Astrocyte of the hippocampus (primary cell): ENCODE measurements at places on chromosomes 1 and 21.

GRCh38 chr1:65079941-65080340 lies 68.1 kb upstream of the AK4 start:
- peak; percentile 15 for DNase-seq

DNA sequence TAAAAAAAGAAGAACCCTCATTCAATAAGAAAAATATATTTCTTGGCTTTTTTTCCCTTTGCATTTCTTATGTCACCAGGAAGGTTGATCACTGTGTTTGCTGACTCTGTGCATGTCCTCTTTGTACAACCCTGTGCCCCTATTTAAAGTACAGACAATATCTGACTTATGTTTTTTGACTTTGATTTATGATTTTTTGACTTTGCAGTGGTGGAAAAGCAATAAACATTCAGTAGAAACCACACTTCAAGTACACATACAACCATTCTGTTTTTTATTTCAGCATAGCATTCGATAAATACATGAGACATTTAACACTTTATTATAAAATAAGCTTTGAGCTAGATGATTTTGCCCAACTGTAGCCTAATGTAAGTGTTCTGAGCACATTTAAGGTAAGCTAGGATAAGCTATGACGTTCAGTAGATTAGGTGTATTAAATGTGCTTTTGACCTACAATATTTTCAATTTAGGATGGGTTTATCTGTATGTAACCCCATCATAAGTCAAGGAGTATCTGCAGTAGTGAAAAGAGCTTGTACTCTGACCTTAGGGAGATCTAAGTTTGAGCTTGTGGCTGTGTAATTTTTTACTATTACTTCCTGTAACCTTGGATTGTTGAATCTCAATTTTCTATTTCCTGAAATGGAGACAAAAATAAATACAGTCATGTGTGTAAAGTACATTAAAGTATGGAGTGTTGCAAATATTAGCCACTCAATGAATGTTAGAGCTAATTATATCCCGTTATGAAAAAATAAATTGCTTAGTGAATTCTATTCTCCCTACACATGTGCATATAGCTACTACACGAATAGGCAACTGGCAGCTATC lies 1.2 kb downstream of the RNASEL start:
- no peak for DNase-seq

DNA sequence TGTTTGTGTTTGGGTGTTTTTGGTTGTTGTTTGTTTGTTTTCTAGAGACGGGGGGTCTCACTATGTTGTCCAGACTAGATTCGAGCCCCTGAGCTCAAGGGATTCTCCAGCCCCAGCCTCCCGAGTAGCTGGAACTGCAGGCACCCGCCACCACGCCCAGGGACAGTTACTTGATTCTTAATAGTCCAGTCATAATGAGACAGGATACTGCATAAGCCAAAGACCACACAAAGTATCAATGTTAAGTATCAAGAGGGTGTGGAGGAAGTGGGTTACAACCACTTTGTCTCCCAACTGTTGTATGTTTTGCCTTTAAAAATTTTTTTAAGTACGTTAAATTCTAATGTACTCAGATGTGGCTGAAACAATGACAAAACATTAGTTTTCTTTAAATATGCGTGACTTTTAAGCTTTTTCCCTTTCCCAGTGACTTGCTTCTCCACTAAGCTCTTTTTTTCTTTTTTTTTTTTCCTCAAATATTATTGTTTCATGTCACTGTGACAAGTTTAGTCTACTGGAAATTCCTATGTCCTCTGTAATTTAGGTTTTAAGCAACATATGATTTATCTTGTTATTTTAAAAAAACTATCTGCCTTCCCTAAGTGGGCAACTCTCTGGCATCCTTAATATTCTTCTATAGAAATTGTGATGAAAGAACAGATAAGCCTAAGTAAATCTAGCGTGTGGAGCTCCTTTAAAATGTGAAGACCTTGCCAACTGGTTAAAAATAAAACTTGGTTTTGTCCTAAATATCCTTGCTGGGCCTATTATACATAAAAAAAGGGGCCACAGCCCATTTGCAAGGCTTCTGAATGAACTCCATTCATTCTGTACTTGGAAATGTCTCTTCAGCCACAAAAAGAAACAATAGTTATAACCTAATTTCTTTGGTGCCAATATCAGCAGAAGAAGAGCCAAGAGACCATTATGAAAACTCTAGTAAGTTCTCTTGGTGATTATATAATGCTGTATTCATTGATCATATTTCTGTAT lies 56.2 kb upstream of the DPH5 start:
- DNase-seq: no peak

DNA sequence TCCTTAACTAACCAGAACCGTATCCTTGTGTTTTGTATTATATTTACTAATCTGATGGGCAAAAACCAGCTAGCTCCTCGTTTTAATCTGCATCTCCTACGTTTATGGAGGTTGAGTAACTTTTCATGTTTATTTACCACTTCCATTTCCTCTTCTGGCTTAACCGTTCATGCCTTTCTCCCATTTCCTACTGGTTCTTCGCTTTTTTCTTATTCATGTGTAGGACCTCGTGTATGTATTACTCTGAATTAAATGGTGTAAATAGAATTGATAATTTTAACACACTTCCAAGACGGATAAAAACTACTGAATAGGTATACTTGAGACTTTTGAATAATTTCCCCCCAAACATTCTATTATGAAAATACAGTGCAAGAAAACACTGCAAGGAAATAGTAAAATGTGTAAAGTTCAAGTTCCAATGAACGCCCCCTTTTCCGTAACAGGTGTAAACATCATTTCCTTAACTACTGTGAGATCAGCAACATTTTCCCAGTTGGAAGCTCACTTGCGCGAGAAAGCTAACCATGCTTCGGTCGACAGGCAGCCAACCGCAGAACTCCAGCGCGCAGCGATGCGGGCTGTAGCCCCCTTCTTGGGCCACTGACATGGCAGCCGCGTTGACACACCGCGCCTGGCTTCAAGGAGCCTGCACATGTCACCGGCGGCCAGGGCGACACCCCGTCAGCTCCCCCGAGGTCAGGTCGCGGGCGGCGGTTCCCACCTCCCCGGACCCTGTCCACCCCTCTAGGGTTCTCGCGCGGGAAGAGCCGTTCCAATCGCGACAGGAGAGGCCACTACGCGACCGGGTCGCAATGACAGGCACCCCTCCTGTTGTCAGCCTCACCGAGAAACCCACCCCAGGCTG lies 816 bp downstream of the EDEM3 start:
- peak; percentile 53 for DNase-seq

- DNase-seq: peak; percentile 74
These were observed 2.8 kb downstream of the ABCG1 start for GRCh38 chr21:42221581-42222345.

GRCh38 chr1:47755101-47755990 lies 241.8 kb downstream of the TRABD2B start:
- no peak for DNase-seq

- peak; percentile 53 for DNase-seq
These were observed 735 bp upstream of the BRINP3 start for GRCh38 chr1:190478149-190479049.

- DNase-seq: peak; percentile 28
These were observed 74.8 kb upstream of the ATP1B1 start for GRCh38 chr1:169031566-169032224.

- no peak for DNase-seq
These were observed 16.6 kb upstream of the DUSP10 start for GRCh38 chr1:221758455-221758854.

DNA sequence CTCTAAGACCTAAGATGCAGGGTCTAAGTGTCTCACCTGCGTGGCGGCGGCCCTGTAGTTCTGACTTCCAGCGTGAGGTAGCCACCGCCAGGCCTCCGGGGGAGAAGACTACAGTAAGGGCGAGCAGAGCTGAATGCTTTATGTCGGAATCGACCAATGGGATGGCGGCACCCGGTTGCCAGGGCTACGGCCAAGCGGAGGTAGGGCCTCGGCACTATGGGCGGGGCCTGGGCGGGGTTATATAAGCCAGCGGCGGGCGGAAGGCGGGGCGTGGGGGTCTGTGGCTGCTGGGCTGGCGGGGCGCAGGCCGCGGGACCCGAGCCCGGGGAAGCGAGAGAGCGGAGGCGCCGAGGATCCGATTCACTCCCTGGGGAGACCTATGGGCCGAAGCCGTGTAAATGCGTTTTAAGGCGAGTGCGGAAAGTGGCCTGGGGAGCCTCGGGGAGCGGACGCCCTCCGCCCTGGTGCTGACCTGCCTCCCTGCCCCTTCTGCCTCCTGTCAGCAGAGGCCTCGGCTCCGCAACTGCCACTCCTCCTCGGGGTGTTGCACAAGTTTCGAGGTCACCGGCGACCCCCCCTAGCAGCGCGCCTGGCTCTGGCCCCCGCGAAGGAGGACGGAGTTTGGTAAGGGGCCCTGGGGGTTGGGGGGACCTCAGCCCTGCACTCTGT lies at the start of gene AZIN2:
Gene AZIN2, plus strand, starts transcription at position 269 of the 669 bp plus-strand sequence. CDS start 1,097 bp downstream, outside the sequence.
- DNase-seq: peak; percentile 98

- peak; percentile 77 for DNase-seq
These were observed 41.0 kb upstream of the DR1 start for GRCh38 chr1:93304716-93305138.

- DNase-seq: no peak
These were observed 197.9 kb upstream of the SGIP1 start for GRCh38 chr1:66335859-66336640.

DNA sequence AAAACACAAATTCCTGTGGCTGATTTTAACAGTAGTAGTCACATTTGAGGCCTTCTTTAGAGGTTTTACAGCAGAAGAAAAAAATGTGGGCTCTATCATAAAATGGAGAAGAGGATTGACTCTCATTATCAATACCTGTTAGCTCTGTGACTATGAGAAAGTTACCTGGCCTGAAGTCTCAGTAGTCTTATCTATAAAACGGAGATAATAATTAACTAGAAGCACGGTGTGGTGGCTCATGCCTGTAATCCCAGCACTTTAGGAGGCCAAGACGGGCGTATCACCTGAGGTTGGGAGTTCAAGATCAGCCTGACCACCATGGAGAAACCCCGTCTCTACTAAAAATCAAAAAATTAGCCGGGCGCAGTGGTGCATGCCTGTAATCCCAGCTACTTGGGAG lies 90.4 kb upstream of the PLPPR4 start:
- DNase-seq: no peak

DNA sequence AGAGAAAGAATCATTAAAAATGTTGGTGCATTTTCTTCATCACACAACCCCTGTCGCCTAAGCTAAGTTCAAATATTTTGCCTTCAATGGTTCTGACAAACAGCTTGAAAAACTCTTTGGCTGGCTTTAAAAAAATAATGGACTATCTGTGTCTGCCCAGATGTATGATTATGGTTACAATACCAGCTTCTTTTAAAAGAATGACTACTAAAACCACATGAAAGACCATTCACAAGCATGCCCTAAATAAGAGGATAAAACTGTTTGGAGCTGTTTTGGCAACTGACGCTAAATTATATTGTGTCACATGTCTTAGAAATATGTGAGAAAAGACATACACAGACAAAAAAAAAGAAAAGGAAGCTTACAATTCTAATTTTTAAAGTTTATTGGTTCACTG lies 23.7 kb upstream of the PLPPR4 start:
- DNase-seq: no peak

- peak; percentile 32 for DNase-seq
These were observed 373.8 kb downstream of the TGFB2 start for GRCh38 chr1:218718977-218719376.

DNA sequence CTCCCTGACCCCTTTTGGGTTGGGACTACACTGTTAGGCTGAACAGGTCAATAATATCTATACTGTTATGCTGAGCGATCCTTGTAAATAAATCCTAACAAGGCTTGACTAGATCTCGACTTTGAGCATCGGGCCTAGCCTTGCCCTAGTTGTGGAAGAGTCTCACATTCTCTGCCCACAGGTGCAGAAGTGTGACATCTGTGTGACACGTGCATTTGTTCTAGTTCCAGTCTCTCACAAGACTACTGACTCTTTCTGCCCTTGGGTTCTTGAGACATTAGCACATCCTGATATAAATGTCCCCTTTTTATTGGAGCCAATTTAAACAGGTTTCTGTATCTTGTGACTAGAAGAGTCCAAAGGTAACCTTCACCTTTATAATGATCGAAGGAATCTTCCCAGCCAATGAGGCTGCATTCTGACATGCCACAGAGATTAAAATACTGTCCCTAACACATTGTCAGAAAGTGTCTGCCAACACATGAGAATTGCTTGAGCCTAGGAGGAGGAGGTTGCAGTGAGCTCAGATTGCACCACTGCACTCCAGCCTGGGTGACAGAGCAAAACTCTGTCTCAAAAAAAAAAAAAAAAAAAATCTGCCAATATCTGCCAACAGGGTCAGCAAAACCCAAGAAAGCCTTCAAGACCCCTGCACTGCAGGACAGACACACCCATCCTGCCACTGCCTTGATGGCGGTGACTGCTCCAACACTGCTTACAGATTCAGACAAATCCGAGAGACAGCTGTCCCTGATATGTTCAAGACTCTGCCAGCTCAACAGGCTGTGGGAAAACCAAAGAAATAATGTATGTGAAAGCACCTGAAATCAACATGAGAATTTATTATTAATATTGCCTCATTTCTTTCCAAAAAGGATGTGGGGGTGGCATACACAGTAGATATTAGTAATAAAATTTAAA lies 56.5 kb upstream of the PSEN2 start:
- no peak for DNase-seq

- no peak for DNase-seq
These were observed 56.9 kb upstream of the EDEM3 start for GRCh38 chr1:184811439-184812111.

- peak; percentile 99 for DNase-seq
These were observed 54.7 kb upstream of the IFFO2 start for GRCh38 chr1:19010995-19011844.

DNA sequence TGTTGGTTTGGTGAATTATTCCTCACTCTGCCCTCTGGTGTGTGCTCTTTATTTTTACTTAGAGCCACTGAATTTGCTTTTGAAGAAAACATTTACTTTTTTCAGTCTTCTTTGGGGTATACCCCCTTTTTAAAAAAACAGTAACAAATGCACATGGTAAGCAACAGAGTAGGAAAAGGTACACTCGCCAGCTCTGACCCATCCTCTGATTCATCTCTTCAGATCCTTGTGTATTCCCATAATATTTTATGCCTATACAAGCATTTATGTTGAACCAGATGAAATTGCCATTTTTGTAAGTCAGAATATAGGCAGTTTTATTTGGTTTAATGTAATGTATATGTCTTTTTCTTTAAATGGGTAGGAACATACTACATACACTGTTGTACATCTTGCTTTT lies 28.3 kb downstream of the TTC3 start:
- DNase-seq: no peak

- DNase-seq: no peak
These were observed 53.3 kb downstream of the GATAD2B start for GRCh38 chr1:153869486-153869885.
